T1000 (cell line): ENCODE measurements at places on chromosomes 2 and 18.

DNA sequence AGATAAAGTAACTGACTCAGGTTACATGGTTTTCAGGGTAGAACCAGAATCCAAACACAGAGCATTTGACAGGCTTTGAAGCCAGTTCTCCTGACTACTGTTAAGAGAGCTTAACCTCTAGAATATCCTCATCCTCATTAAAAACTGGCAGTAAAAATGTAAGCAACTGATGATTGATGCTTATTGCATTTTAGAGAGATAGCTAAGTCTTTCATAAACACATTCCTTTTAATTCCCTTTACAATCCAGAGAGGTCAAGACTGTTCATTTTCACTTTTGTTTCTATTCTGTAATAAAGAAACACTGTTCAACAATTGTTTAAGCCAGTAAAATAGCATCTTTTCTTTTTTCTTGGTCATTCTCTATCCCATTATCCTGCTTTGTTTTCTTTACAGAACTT, 53.9 kb upstream of the RAB27B start:
- no peak for DNase-seq

GRCh38 chr2:37026050-37026449, 58.1 kb downstream of the HEATR5B start:
- no peak for DNase-seq

- no peak for DNase-seq
Measured at GRCh38 chr2:191878548-191879279, 31.8 kb upstream of the CAVIN2 start.

GRCh38 chr2:119233326-119234020, 9.8 kb downstream of the STEAP3 start:
- no peak for DNase-seq

GRCh38 chr18:4230450-4231168, 224.5 kb downstream of the DLGAP1 start:
- DNase-seq: no peak

DNA sequence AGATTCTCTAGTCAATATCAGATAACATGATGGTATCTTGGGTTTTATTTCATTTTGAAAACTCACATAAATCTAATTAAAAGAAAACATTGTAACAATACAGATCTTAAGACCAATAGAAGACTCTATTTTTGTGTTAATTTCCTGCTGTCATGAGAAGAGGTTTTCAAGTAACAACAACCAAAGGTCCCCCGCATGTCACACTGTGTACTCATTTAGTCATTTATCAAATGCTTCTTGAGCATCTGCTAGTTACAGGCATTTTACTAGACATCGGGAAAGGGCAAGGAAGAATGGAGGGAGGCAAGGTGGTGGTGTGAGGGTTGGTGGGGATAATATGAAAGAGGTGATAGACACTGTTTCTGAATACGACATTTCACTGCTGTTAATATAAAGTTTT, 77.7 kb upstream of the CHRNA1 start:
- DNase-seq: no peak

DNA sequence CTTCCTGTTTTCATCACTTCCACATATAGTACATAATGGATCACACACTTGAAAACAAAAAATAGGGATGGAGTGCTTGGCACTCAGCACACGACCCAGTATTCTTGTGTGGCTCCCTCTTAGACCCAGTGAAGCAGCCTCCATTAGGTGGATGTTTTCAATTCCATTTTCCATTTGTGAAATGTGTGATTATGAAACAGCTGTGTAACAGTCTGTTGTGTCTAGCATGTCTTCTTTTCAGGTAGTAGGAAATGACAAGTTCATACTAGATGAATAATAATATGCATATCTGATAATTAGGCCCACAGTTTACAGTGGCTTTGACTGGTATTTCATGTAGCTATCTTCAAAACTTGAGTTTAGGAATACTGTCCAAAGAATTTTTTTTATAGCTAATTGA, 35.5 kb downstream of the EML6 start:
- DNase-seq: no peak

DNA sequence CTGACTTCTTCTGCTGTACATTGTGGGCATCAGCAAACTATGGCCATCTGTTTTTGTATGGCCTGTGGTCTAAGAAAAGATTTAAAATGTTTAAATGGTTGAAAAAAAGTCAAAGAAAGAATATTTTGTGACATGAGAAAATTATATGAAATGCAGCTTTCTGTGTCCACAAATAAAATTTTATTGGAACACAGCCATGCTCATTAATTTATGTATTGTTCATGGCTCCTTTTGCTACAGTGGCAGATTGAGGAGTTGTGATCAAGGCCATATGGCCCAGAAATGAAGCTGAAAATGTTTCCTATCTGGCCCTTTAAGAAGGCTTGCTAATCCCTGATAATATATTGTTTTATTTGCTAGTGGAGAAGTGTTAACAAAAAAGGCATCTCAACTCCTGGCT, 162.0 kb downstream of the SLC4A3 start:
- no peak for DNase-seq

DNA sequence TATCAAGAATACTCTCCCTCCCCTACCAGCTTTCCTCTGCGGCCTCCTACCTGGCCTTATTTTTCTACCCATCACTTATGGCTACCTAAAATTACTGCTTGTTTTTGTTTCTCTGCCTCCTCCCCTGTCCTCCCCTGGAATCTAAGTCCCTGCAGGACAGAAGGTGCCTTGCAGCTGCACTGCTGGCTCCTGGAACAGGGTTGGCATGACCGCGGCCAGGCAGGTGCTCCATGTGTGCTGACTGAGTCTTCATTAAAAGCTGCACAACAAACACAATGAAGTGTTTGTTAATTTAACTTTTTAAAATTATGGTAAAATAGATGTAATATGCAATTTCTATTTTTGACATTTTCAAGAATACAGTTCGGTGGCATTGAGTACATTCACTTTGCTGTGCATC, 171.9 kb upstream of the FHL2 start:
- no peak for DNase-seq

GRCh38 chr2:151334082-151334815, 23.1 kb upstream of the TNFAIP6 start:
- DNase-seq: no peak

DNA sequence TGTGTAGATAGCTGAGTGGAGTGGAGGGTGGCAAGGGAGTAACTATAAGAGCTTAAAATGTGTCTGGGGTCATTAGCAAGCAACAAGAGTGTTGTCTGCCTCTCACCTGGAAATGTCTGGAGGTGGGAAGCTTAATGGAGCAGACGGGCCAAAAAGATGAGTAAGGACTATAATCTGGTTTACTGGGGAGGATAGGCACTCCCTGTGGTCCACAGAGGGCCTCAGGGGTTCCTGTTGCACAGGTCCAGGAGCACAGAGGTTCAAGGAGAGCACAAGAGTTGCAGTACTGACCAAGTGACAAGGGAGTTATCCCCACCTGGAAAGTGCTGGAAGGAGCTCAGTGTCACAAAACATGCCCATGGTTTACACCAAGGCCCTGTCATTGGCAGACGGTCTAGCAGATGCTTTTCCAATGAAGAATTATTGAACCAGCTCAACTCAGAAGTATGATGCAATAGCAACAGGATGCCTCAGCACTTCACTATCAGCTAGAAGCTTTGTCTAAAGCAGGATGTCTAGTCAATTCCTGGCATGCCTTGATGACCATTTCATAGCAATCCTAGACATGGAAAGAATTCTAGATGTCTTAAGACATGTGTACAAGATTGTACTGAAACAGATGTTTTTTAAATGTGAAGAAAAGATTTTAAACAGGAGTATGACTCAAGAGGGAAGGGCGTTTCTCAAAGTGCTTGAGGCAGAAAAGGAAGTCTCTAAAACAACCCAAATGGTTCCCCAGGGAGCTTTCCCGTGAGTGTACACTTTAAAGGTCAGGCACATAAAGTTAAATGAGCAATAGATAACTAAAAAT, 62.9 kb upstream of the SERPINE2 start:
- DNase-seq: peak; percentile 69

GRCh38 chr2:129880971-129881370, 98.5 kb upstream of the RAB6C start:
- DNase-seq: no peak

GRCh38 chr2:228378696-228379425, 197.4 kb upstream of the SPHKAP start:
- DNase-seq: no peak

DNA sequence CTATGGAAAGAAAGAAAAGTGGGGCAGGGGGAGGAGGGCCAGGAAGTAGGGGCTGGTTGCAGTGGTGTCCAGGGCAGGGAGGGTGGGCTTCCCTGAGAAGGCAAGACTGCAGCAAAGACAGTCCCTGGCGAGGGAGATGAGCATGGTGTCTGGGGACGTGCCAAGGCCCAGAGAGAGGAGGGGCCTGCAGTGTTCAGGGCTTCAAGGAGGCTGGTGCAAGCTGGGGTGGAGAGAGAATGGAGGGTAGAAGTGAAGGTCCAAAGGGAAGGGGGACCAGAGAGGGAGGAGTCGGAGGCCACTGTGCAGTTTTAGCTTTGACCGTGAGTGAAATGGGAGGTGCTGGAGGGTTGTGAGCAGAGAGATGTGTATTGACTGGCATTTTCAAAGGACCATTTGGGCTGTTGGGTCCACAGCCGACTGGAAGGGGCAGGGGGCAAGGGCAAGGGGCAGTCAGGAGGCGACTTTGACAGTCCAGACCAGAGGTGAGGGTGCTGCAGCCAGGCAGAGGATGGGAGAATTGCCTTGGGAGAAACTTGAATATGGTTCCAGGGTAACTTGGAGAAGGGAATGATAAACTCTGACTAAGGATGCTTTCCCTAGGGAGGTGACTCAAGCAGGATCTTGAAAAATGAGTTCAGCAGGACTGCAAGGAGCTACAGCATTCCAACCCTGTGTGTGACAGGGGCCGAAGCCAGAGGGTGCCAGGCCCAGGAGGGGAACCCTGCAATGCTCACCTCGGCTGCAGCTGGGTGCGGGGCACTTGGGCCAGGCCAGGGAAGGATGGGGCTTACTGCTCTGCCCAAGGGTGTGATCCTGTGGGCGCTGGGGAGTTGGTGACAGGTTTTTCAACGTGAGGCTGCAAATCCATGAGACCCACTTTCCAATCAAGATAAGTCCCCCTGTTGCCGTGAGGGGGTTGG, 177.1 kb upstream of the HAAO start:
- DNase-seq: peak; percentile 70

DNA sequence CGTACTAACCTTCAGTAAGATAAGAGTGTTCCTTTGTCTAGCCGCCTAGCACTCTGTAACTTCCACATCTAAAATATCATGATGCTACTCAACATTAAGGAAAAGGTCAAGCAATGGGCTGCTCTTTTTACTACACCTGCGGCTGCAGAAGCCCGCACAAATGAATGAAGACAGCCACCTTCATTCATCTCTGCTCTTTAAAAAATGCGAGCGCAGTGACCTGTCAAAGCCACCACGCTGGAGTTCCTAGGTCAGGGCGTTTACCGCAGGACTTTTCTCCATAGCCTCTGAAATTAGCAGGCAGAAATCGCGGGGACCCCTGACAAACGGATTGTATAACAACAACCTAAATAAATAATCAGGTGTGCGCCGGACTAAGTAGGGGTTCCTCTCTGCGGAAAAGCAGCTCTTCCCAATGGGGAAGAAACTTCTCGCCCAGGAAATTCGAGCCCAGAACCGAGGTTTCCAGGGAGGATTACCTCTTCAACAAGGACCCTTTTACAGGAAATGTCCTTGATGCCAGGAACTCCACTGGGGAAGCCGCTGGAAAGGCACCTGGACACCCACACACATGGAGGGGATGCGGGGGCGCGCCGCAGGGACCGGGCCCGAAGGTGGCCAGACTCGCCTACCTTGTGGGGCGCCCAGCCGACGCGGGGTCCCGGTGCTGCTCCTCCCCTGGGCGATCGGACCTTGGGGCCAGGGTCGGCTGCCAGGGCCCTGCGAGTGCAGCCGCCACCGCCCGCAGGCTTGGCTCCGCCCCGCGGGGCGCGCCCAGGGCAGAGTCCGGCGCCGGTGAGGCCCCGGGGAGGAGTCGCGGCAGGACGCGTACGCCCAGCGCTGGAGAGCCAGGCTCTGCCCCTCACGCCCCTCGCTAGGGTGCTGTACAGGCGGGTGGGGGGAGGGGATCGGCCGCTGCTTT, at the start of gene CCDC68:
TSS of gene CCDC68 (minus strand) at position 758 of the 922 bp plus-strand sequence. CDS start 16,670 bp downstream, outside the sequence.
- no peak for DNase-seq

- no peak for DNase-seq
Measured at GRCh38 chr2:26268213-26268612, 23.5 kb downstream of the HADHB start.

DNA sequence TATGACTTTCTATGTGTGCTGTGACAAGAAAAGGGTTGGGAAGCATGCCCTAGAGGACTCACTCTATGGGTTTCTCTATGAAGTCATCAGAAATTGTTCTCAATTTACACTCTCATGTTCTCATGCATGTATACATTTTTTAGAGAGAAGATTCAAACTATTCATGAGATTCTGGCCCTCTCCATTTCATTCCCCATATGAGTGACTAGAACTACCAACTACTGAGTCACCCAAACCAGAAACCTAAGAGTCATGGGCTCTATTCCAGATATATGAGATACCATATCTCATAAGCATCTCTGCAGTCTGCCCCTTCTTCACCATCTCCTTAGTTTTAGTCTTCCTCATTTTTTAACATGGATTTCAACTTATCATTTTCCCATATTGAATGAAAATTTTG, 87.7 kb downstream of the EXOC6B start:
- no peak for DNase-seq

GRCh38 chr18:74818516-74819175, 221.0 kb downstream of the ZNF407 start:
- DNase-seq: no peak

DNA sequence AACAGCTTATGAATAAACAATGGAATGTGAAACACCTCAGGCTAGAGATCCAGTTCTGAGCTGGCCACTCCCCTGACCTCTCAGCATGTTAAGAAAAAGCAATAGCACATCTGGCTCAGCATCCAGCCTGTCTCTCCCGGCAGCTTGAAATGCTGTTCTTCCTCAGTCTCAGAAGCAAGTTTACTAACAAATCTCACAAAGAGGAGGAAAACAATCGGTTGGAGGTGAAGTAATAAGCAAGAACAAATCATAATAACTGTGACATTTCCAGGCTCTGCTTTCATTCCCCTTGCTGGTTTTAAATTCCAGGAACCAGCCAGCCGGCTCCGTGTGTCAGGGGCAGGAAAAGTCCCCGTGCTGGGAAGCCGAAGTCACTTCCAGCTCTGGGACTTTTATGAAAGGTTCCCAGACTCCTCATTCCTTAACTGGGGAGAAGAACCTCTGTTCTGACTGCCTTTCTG, 133.9 kb upstream of the ARL4C start:
- DNase-seq: no peak

- no peak for DNase-seq
Measured at GRCh38 chr2:127810156-127810618, 784 bp downstream of the WDR33 start.

DNA sequence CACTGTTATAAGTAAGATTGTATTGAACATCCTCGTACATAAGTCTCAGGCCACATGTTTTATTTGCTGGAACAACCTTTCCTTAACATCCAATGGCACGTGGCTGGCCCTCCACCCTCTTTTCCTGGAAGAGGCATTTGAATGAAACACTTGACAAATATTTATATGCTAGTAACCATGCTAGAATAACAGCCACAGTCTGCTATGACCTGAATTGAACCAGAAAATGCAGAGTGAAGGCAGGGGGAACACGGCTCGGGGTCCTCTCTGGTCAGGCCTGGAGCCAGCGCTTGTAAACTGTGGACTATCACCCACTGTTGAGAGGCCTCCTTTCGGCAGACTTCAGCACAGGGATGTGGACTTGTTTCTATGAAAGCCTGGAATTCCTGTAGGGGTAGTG, 198.2 kb upstream of the COPS8 start:
- no peak for DNase-seq
